ENCODE measurements at places on chromosomes 3 and 15. TPM values are rescaled to one million over a fixed set of nuclear protein-coding genes. Genes with fewer than 3 reads are reported as not detected.

Gene LRRC2
- 1.1 TPM for total RNA-seq

Gene ITIH4
- under 0.01 TPM for total RNA-seq

Gene AGBL1
- not detected for total RNA-seq

Gene PCCB
- total RNA-seq: 38.9 TPM

Gene PROK2
- not detected for total RNA-seq

Gene GOLGA6L9
- 0.37 TPM for total RNA-seq

Data from subcutaneous preadipocyte (primary cell).